ENCODE measurements at places on chromosomes 11 and 22.

DNA sequence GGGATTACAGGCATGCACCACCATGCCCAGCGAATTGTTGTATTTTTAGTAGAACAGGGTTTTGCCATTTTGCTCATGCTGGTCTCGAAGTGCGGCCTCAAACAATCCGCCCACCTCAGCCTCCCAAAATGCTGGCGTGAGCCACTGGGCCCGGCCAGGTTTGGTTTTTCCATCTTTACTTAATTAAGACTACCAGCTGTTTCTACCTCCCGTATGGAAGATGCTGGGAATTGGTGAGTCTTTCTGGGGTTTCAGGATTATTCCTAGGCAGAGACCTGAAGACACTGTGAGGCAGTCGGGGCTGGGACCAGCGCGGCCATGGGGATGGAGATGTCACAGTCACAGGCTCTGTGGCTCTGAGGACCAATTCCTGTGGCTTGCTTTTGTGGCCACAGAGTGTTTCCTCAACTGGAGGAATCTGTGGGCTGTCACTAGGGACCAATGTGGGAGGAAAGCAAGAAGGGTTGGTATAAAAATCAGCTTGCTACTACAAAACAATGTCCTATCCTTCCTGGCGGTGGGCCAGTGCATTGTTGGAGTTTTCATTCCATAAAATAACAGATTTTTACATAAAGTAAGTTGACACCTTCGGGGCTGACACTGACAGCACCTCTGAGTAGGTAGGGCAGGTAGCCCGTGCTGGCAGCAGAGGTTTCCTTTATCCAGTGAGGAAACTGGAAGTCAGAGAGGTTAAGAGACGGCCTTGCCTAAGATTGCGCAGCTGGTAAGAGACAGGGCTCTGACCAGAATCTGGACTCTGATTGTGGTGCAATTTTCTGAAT, 8.4 kb upstream of the FTH1 start:
- DNase-seq: no peak

DNA sequence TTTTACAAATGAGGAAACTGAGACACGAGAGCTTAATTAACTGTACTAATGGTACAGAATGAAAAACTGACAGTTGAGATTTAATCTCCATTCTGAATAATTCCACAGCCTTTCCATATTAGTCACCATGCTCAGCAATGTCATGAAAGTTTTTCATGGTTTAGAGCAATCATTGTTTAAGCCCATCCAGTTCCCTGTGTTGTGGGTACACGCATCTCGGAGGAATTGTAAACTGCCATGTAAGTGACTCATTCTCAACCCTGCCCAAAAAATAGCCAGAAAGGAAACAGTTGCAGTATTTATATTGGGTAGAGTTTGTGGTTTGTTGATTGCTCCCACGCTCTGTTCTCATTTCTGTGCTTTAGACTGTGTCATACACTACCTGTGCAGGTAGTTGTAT, 1790.8 kb downstream of the LRRC4C start:
- no peak for DNase-seq

DNA sequence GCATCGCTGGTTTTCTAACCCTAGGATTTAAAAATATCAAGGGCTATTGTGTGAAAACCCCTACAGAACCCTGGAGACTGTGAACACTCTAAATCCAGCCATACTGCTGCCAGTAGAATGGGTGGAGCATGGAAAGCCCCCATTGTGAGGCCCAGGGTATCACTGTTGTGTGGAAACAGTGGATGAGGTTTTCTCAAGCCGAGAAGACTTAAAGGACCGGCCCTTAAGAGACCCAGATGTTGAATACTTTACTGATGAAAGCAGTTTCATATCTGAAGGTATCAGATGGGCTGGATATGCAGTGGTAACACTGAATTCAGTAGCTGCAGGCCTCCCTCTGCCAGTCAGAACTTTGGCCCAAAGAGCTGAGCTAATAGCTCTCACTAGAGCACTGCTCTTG, 41.6 kb upstream of the GLYAT start:
- no peak for DNase-seq

GRCh38 chr11:88066090-88066489, 109.2 kb downstream of the RAB38 start:
- DNase-seq: no peak

- DNase-seq: no peak
These were observed 66.6 kb upstream of the MPPED2 start for GRCh38 chr11:30652801-30653200.

DNA sequence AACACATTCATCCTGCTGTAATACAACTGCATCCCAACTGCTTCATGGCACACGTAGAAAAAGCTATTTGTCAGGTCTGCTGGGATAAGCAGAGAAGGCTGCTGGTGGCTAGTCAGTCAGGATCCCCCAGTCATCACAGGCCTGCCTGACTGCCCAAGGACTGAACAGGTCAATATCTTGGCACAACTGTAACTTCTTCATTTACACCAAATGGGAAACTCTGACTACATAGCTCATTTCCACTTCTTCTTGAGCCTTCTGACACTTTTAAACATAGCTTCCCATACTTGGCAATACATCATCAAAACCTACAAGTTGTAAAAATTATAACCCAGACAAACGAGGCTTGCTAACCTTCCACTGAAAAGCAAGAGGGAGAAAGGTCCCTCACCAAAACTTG, 2.8 kb downstream of the TMEM9B start:
- DNase-seq: no peak

GRCh38 chr11:70725278-70725677, 326.9 kb downstream of the CTTN start:
- DNase-seq: no peak

DNA sequence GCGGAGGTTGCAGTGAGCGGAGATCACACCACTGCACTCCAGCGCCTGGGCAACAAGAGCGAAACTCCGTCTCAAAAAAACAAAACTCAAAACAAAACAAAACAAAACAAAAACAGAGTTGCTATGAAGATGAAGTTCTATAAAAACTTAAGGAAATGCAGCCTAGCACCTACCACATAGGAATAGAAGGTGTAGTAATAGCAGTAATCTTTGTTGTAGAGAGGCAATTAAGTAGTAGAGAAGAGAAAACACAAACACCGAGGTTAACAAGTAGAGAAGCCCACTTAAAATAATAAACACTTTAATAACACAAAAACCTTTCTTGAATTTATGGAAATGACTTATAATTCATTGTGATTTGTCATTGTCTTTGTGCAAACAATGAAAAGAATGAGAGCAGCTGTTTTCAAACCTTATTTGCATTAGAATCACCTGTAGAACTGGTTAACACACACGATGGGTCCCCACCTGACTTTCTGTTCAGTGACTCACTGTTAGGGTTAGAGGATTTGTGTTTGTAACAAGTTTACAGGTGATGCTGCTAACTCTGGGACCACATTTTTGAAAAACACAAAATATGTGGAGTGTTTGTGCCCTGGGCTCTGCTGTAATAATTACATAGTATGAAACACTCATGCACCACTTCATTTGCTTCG, 43.1 kb downstream of the TYR start:
- DNase-seq: no peak

Measured in Kasumi-1 (cell line).